ENCODE measurements at places on chromosomes 2 and 18.

GRCh38 chr2:58289029-58289428, 47.9 kb upstream of the FANCL start:
- no peak for DNase-seq

GRCh38 chr2:231877533-231878456, 48.4 kb downstream of the NPPC start:
- no peak for DNase-seq

GRCh38 chr18:41326311-41326710, 628.7 kb upstream of the PIK3C3 start:
- DNase-seq: no peak

- no peak for DNase-seq
Observed at GRCh38 chr18:37274309-37275236, 291.0 kb downstream of the CELF4 start.

DNA sequence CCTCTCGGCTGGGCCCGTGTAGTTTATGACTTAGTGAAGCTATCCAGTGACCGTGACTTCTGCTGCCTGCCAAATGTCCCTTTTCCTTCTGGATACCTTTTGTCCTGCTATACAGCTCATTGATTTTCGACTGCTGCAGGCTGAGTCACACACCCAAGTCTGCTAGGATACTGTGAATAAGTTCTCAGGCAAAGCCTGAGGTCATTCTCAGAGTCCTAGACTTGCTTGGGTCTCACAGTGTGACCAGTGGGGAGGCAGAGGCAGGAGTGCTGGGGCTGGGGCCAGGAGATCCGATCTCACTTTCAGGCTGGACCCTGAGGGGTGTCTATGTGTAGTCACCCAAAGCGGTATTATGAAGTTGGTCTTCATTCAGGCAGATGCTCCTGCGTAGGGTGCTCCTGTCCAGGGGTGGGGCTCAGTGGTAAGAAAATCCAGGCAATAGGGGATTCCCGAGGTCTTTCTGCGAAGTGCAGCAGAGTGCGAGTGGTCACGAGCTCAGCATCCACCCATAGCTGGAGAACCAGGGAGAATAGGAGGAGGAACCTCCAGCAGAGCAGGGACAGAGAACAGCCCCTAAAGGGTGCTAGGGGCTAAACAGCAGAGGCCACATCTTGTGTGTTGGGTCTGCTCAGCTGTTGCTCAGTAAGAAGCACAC, 268.6 kb upstream of the NCKAP5 start:
- DNase-seq: no peak
